ENCODE measurements at places on chromosomes 13 and 19.

DNA sequence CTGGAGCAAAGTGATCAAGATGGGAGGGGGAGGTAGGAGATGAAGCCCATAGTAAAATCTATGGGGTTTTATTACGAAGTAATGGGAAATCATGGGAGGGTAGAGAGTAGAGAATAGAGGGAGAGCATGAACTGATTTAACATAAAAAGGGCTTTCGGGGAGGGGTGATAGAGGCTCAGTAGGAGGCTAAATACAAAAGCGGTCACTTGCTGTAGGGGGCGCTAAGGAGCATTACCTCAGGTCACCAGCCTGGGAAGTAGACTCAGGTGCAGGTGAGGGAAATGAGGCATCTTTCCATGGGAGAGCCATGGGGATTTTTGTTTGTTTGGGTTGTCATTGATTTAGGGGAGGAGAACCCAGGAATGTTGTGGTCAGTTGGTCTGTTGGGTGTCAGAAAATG lies 14.1 kb downstream of the KRTDAP start:
- no peak for DNase-seq

GRCh38 chr19:7912144-7912696 lies 2.4 kb upstream of the TGFBR3L start:
- DNase-seq: no peak

- no peak for DNase-seq
Observed at GRCh38 chr19:51644636-51645271, 1.9 kb downstream of the SIGLEC14 start.

GRCh38 chr19:38395381-38396114 lies 7.1 kb downstream of the SPRED3 start:
- DNase-seq: no peak

- DNase-seq: no peak
Observed at GRCh38 chr13:42355491-42356183, 83.7 kb downstream of the AKAP11 start.

GRCh38 chr19:17524651-17525050 lies 13.2 kb downstream of the PGLS start:
- DNase-seq: no peak

- no peak for DNase-seq
Observed at GRCh38 chr19:4268816-4269430, 10.1 kb upstream of the SHD start.

GRCh38 chr13:106846571-106847448 lies 278.9 kb upstream of the ARGLU1 start:
- DNase-seq: no peak

- no peak for DNase-seq
Observed at GRCh38 chr13:110377178-110377825, 70.2 kb downstream of the COL4A2 start.

DNA sequence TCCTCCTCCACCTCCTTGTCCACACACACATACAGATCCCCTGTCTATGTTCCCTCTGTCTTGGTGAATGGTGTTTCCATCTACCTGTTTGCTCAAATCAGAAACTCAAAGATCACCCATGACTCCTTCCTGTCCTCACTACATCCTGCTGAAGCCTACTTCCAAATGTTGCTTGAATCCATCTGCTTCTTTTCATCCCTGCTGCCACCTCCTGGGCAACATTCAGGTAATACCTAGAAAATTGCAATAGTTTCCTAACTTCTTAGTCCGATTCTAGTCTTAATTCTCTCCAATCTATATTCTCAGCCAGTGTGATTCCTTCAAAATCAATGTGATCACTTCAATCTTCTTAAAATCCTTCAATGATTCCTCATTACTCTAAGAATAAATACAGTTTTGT lies 155.5 kb upstream of the STARD13 start:
- DNase-seq: no peak

DNA sequence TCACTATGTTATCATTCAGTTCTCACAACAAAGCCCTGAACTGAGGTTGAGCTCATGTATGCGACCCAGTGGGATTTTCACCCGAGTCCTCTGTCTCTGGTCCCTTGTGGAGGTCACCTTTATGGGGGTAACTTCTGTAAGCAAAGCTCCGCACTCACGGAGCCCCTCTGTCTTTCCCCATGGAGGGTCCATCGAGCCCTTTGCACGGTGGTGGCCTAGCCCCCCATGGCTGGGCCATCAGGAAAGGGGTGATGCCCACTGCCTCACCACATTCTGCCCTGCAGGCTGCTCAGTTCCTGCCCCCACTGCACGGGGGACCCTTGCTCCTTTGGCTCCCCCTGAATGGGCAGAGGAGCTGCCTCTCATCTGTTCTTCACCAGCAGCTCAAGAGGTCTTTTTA lies 39.6 kb downstream of the CHST8 start:
- DNase-seq: no peak

DNA sequence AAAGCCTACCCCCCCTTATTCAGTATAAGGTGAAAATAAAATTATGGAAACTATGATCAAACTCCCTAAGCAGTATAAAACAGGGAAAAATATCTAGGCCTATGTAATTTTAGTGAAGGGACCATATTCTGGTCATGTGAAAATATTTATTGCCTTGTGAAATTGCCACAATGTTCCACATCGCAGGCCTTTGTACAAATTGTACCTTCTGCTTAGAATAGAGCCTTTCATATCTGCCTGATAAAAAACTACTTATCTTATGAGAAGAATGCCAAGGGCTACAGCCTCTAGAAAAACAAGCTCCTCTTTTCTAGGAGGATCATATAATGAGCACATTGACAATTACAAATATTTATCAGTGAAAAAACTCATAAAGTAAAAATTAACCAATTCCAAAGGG lies 1280.0 kb downstream of the EFNB2 start:
- DNase-seq: no peak

DNA sequence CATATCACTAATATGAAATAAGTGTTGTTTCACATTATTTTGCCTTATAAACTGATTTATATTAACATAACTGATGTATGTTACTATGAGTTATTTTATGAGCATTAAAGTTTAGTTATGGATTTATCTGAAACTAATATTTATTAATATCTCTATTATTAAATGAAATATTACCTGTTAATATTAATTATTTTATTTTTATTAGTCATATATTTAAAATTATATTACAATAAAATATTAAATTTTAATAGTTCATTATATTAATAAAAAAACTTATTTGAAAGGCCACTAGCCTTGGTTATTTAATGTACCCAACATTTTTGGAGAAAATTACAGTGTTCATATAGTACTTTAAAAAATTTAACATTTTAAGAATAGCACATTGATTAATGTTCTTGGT lies 1643.4 kb upstream of the MIR17HG start:
- no peak for DNase-seq

DNA sequence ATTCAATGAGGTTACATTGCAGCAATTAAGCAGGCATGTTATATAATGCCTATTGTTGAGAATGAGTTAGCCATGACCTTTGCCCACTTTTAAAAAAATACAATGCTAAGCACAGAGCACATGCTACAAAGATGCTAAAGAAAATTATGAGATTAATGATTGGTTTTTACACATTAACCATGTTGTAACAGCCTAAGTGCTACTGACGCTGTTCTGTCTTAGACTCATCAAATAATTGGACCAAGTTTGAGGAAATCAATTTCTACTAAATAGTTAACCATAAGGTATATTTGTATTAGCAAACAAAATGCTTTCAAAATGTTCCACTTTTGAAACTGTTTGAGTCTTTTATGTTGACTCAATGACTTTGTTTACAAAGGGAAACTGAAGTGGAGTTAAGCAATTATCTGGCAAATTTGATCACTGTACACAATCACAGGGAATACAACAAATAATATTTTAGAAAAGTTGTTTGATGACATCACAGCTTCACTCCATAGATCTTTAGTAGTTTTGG lies 14.3 kb downstream of the MIR17HG start:
- DNase-seq: no peak

DNA sequence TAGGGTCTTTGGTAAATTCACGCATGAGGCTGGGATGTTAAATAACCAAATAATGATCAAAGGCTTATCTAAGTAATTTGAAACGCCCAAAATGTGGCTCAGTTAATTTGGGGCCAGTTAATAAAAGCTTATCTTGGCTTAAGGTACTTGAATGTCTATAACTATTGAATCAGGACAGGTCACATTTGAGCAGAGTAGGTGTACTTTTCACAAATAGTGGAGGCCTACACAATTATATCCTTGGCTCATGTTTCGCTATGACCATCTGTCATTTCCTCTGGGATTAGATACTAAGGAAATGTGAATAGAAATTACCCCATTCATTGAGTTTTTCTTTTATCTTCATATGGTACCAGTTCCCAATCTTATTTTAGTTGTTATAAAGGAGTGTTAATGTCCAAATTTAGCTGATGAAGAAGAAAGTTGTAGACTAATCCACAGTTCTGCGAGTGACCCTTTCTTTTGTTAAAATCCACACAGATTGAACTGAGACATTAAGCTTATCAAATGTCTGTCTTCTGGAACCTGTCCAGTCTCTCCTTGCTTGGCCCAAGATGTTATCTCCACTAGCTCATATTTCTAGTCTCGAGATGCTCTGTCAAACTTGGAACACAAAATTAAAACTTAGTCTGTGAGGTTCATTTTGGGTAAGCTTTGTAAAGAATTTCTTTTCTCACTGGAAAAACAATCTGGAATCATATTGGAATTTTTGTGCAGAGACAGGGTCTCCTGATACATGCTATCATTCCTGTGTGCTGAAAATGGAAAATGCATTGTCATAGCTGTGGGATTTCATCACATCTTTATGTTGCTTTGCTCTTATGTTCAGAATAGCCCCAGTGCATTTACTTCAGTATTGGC lies 31.0 kb downstream of the SLAIN1 start:
- DNase-seq: no peak

DNA sequence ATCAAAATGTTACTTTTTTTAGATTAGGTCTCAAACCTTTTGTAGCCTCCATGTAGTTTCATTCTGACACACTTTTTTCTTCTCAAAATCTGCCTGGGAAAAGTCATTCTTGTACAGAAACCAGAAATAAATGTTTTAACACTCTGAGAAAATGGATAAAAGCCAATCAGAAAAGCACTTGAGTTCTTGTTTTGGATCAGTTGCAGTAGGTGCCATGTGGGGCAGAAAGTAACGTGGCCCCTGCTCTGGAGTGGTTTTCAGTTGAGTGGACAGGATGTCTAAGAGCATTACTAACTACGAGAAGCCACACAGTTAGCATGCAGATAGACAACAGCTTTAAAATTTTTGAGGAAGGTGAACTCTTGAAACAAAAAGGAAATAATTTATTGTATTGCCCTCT lies 19.1 kb downstream of the GPR183 start:
- no peak for DNase-seq

- DNase-seq: no peak
Observed at GRCh38 chr13:94535231-94535630, 55.7 kb upstream of the DCT start.

GRCh38 chr19:6721773-6722172 lies 1.3 kb upstream of the C3 start:
- DNase-seq: no peak

GRCh38 chr19:11204943-11205349 lies 7.6 kb upstream of the KANK2 start:
- no peak for DNase-seq
